ENCODE measurements at places on chromosomes 2 and 18. TPM values are rescaled to one million over a fixed set of nuclear protein-coding genes. Genes with fewer than 3 reads are reported as not detected.

Gene CHRND
- polyA plus RNA-seq: not detected

- no peak for DNase-seq
These were observed 96.4 kb downstream of the C1QL2 start for GRCh38 chr2:119062179-119062578.

DNA sequence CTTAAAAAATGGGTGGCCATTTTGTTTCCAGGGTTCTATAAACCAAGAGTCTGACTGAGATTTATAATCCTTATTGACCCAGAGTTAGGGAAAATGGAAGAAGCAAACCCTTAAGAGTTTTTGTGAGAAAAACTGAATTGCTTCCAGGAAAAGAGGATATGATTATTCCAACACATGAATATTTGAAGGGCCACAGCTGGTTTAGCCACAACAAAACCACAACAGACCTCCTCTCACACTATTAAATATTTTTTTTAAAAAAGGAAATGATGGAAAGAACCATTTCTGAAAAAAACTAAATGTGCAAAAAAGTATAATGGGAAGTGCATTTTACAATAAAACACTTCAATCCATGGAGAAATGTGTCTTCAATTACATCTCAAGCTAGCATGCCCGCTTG lies 182.7 kb downstream of the ETAA1 start:
- no peak for DNase-seq

- peak; percentile 20 for DNase-seq
These were observed 99.9 kb downstream of the USP34 start for GRCh38 chr2:61371027-61371426.

Data from GM23248 (cell line).